ENCODE measurements at places on chromosomes 1 and 21. TPM values are rescaled to one million over a fixed set of nuclear protein-coding genes. Genes with fewer than 3 reads are reported as not detected.

The EPHA2 gene
- total RNA-seq: 122 TPM

The OR2T29 gene
- not detected for total RNA-seq

The FBXO44 gene
- 17.1 TPM for total RNA-seq

The MATN1 gene
- total RNA-seq: 0.10 TPM

The SLC37A1 gene
- 4.4 TPM for total RNA-seq

The NMNAT2 gene
- total RNA-seq: 0.60 TPM

The PCP4 gene
- total RNA-seq: not detected

The ATP6V1G3 gene
- not detected for total RNA-seq

The DHDDS gene
- 22.8 TPM for total RNA-seq

The UBE2J2 gene
- total RNA-seq: 49.6 TPM

All from A549 treated with DMSO at 1 μM for 4 hours (cell line).